ENCODE measurements at places on chromosomes 1 and 21.

DNA sequence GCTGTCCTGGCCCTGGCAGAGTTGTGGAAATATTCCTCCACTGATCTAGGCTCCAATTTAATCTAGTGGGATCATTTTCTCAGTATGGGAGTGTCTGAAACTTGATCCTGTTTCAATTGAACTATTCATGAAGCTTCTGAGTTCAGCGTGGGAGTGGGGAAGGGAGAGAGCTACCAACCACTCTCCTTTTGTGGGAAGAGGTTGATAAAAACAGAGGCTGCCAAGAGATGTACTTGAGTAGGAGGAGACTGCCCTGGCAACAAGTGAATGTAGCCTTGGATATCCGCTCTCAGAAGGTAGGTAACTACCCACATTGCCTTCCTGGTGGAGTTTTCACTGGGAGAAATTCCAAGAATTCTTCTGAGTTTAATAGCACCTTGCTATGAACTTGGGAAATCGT lies at the start of gene CTXND2:
TSS of gene CTXND2 (plus strand) at position 119 of the 400 bp plus-strand sequence. CDS start 25,179 bp downstream, outside the sequence.
- DNase-seq, result no peak

DNA sequence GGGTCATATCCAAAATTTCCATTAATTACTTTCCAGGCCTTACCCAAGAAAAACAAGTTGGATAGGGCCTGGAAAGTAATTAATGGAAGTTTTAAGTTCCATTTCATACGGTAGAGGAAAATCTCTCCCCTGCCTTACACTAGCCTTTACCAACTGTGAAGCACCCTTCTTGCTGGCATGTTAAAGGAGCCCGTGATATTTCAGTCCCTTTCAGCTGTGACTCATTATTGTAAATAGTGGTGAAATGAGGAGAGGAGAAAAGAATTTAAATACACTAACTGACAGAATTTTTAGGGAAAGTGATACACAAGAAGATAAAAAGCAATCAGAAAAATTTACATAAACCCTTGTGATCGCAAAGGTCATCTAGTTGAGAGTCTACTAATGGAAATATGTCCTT lies 20.3 kb upstream of the KAZN start:
- no peak for DNase-seq

DNA sequence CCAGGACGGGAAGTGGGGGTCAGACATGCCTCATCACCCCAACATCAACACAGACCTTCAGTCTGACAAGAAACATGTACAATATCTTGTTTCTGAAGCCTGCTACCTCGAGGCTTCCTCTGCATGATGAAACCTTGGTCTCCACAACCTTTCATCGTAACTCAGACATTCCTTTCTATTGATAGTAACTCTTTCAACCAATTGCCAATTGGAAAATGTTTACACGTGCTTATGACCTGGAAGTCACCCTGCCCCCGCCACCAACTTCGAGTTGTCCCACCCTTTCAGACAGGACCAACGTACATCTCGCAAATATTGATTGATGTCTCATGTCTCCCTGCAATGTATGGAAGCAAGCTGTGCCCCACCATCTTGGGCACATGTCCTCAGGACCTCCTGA lies 159.5 kb downstream of the ETS2 start:
- DNase-seq, result no peak

DNA sequence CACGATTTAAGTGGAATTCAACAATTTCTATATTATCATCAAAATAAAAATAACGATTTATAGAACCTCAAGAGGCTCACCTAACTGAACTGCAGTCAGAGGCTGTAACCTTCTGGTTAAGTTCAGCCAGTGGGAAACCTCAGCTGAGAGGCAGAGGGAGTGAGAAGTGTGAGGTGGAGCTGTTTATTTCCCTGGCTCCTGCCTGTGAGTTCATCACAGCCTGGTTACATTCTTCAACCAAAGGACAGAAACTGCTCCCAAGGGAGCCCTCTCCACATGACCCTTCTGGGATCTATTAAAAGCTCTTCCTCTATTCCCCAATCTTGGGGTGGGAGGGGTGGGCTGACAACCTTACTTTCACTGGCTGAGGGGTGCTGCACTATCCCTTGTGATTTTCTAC lies 22.2 kb downstream of the DYNLT5 start:
- DNase-seq, result no peak

DNA sequence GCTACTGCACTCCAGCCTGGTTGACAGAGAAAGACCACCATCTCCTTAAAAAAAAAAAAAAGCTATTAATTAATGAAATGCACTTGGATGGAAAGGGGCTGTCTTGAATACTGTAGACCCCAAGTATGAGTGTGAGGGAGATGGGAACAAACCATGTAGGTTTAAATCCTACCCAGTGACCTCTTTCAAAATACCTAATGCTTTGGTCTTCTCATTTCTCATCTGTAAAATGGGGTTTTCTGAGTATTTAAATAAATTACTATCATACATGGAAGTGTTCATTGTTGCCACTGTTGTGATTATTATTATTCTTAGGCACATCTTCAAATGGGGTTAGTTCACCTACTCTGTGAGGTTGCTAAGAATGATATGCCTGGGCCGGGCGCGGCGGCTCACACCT lies 17.1 kb upstream of the FUCA1 start:
- no peak for DNase-seq

DNA sequence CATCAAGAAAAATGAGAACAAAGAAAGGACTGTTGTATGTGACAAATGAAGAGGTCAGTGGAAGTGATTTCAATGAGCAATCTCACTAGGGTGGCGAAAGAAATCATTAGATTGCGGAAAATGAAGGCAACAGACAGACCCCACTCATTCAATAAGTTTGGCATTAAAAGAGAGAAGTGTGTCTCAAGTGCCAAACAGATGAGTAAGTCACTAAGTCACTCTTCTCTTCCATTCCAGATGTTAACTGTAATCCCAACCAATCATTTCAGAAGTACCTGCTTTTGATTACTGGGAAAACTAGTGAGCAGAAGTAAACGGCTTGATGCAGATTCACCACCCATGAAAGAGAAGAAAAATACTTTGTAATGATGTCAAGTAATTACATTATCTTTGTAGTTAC lies 144.3 kb upstream of the PRMT6 start:
- DNase-seq, result no peak

- peak; percentile 14 for DNase-seq
Observed at GRCh38 chr1:224114787-224115175, 870 bp downstream of the FBXO28 start.

DNA sequence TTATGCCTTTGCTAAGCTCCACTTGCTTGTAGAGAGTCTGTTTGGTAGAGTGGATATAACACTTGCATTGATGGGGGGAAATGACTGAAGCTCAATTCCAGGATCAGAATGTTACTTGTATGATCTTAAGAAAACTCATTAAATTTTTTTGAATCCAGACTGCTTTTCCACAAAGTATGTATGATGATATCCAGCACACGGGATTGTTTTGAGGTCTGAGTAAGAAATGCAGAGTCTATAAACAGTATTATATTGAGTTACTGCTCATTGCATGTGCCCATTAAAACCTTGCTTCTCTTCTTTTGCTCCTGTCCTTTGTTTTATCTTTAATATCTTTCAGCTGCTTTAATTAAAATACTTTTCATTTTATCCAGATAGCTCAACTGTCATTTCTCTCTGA lies 570.4 kb upstream of the ZRANB2 start:
- no peak for DNase-seq

- DNase-seq, result no peak
Observed at GRCh38 chr1:180574031-180574713, 15.4 kb downstream of the OVAAL start.

GRCh38 chr1:103948526-103948925 lies 198.8 kb downstream of the AMY1C start:
- DNase-seq, result no peak

- no peak for DNase-seq
Observed at GRCh38 chr1:11417162-11417561, 61.8 kb upstream of the DISP3 start.

DNA sequence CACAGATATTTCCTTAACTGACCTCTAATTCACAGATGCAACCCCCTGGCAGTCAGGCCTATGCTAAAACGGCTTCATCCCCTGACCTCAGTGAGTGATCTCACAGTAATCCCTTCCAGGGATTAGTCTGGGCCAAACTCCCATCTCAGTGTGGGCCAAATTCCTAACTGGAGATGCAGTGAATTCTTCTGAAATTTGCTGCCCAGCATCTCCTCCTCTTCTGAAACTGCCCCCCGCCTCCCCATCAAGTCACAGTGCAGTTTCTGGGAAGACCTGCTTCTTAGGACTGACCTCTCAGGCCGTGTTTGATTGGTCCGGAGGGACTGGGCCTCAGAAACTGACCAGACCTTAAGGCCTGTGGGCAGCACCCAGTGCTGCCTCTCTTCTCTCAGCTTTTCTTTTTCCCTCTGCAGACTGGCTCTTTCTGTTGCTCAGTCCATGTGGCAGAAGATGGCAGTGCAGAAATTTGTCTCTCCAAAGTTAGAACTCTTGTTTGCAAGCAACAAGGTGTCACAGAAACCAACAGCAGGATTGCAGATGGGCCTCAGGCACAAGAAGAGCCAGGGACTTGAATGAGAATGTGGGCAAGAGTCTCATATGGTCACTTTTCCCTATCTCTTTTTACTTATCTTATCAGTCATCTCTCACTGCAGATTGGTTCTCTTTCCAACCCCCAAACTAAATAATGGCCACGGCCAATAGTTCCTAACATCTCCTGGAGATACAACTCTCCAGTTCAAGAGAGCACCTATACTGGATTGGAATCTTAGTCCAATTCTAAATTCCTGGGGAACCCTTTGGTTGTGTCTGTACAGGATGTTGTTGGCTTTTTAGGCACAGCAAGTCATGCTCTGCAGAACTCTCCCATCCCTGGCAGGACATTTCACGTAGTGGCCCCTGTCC lies 95.5 kb upstream of the RALGPS2 start:
- no peak for DNase-seq

- DNase-seq, result peak; percentile 68
Observed at GRCh38 chr1:207797229-207797973, 45.5 kb downstream of the CD46 start.

GRCh38 chr1:15727424-15727823 lies 8.6 kb upstream of the SLC25A34 start:
- no peak for DNase-seq

GRCh38 chr1:232984577-232985425 lies 34.4 kb downstream of the NTPCR start:
- DNase-seq, result no peak

- no peak for DNase-seq
Observed at GRCh38 chr1:158008630-158009029, 15.2 kb downstream of the KIRREL1 start.

GRCh38 chr1:92091625-92092024 lies 11.5 kb downstream of the BTBD8 start:
- no peak for DNase-seq

GRCh38 chr1:185338719-185339622 lies 21.9 kb upstream of the IVNS1ABP start:
- no peak for DNase-seq

GRCh38 chr1:181135437-181135731 lies 46.9 kb downstream of the IER5 start:
- peak; percentile 68 for DNase-seq

GRCh38 chr1:190273161-190273560 lies 204.5 kb downstream of the BRINP3 start:
- no peak for DNase-seq

DNA sequence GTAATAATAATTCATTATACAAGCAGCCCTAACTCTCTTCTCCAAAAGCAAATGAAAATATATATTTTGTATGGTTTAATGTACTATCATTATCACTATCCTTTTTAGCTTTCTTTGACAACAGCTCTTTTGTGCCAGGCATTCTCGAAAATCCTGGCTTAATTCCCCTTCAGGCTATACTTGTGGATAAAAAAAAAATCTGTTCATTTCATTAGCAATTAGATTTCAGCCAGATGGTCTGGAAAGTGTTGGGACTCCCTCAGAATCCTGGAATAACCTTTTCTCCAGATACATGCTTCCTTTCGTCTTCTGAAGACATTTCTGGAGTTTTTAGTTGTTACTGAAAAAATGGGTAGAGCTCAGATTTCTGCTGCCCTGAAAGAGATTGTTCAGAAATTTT lies 83.4 kb upstream of the PLPPR4 start:
- DNase-seq, result peak; percentile 40

DNA sequence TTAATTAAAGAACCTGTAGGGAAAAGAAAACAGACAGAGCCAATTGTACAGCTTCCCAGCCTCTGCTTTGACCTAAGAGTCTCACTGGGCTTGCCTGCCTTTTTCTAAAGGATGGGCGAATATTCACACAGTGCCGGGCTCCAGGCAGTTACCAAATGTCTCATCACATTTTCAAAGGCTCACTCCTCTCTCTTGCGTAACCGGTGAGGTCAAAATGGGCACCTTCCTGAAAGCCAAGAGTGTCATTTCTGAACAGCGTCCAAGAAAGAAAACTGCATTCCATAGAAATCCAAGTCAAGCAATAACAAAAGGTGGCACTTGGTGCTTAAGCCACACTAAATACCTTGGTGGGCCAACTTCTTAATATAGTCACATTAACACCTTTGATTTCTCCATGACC lies 710 bp upstream of the PALMD start:
- no peak for DNase-seq

- DNase-seq, result no peak
Observed at GRCh38 chr1:40311692-40312091, 5.4 kb downstream of the COL9A2 start.

GRCh38 chr1:85615586-85616363 lies 35.2 kb downstream of the CCN1 start:
- DNase-seq, result no peak

- DNase-seq, result no peak
Observed at GRCh38 chr1:57845041-57845440, 421.2 kb upstream of the DAB1 start.

- no peak for DNase-seq
Observed at GRCh38 chr1:224380003-224380402, 23.3 kb downstream of the CNIH4 start.

DNA sequence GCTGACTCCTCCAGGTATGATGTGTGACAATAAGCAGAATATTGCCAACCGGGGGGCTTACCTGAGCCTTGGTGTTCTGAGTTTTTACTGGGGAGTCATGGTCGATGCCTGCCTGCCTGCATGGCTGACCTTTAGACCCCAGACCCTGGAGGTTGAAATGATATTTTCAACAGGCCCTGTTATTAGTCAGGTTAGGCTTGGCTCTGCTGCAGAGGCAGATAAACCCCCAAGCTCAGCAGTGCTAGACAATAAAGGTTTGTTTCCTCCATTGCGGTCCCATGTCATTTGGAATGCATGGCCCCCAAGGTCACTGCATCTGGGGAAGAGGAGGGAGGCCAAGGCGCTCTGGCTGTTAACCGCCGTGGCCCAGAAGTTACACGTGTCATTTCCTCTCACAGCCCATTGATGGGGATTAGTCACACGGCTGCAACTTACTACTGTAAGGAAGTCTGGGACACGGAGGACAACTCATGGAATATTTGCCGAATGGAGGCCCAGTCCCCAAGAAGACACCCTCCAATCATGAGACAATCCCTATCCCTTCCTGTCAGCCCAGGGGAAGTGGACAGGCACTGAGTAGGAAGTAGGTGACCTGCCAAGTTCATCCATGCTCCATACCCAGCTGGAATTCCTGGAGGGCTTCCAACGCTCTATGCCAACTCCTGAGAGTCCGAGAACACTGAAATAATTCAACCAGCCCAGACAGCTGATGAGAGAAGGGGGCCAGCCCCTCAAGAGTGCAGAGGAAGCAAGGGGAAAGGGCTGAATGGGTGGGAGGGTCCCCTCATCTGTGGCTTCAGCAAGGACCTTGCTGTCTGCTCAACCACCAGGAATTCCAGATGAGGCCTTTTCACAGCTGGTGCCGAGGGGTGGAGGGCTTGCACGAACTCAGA lies 97.3 kb downstream of the TAS1R2 start:
- DNase-seq, result no peak

All from SK-N-SH (cell line).